ENCODE measurements at places on chromosomes 12 and 14.

- DNase-seq, result no peak
Measured at GRCh38 chr12:57241402-57242310, 9.3 kb downstream of the STAC3 start.

DNA sequence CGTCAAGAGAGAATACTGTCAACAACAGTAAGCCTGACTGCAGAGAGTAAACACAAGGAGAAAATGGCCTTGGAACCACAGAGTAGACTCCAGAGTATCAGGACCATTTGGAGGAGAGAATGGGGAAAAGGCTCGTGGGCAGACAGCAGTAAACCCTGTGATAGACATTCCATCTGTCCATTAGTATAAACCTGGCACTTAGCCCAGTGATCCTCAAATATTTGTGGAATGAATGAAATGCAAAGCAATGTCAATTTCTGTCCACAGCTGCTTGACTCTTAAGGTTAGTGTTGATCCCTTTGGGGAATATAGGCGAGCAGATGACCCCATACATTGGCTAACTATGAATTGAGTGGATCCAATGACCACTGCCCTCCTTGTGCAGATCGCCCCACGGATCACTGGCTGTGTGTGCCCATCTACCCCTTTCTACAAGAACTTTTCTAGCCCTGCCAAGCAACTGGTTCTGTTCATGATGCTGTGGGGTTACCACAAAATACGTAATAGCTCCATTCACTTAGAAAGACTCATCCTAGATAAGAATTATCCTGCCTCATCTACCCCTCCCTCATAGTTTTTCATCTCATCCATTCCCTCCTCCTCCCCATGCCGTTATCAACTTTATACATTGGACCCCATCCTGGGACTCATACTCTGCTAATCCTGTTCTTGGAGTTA is 846.8 kb downstream of the NRXN3 start:
- no peak for DNase-seq

DNA sequence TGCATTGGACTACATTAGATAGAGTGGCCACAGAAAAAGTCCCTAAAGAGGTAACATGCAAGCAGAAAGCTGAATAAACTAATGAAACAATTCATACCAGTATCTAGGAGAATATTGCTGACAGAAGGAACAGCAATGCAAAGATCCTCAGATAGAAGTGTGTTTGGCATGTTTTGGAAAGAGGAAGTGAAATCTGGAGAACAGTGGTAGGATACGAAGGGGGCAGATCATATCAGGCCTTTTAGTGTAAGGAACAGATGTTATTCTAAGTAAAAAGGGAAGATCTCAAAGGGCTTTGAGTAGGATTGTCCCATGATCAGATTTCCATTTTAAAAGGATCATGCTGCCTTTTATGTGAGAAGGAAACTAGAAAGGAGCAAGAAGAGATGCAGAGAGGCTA is 342.9 kb downstream of the PAWR start:
- no peak for DNase-seq

- no peak for DNase-seq
Measured at GRCh38 chr14:89284333-89285058, 132.5 kb downstream of the FOXN3 start.

- no peak for DNase-seq
Measured at GRCh38 chr14:68349900-68350629, 442.8 kb downstream of the ZFP36L1 start.

- no peak for DNase-seq
Measured at GRCh38 chr12:116339800-116340371, 62.4 kb upstream of the MED13L start.

Data from iPS DF 6.9 (cell line).